ENCODE measurements at places on chromosomes 1 and 21. TPM values are rescaled to one million over a fixed set of nuclear protein-coding genes. Genes with fewer than 3 reads are reported as not detected.

CDC7 gene
- total RNA-seq, result 3.5 TPM

MFAP2 gene
- 9.9 TPM for total RNA-seq

LRRC8B gene
- total RNA-seq, result 40.0 TPM

ADAMTS4 gene
- total RNA-seq, result 1.1 TPM

TLR5 gene
- 3.5 TPM for total RNA-seq

TMEM39B gene
- 8.9 TPM for total RNA-seq

CCDC190 gene
- total RNA-seq, result not detected

IL19 gene
- not detected for total RNA-seq

RAB4A gene
- 74.1 TPM for total RNA-seq

CACNA1S gene
- under 0.01 TPM for total RNA-seq

OR6P1 gene
- not detected for total RNA-seq

- no peak for DNase-seq
- H3K27me3 ChIP-seq, result peaks cover 3% of the 10 kb centered on the region
- H3K4me3 ChIP-seq, result no peak overlapping the region
- H3K36me3 ChIP-seq, result no peaks in the 10 kb centered on the region
Observed at GRCh38 chr1:3482378-3482849, 27.9 kb downstream of the ARHGEF16 start.

DNA sequence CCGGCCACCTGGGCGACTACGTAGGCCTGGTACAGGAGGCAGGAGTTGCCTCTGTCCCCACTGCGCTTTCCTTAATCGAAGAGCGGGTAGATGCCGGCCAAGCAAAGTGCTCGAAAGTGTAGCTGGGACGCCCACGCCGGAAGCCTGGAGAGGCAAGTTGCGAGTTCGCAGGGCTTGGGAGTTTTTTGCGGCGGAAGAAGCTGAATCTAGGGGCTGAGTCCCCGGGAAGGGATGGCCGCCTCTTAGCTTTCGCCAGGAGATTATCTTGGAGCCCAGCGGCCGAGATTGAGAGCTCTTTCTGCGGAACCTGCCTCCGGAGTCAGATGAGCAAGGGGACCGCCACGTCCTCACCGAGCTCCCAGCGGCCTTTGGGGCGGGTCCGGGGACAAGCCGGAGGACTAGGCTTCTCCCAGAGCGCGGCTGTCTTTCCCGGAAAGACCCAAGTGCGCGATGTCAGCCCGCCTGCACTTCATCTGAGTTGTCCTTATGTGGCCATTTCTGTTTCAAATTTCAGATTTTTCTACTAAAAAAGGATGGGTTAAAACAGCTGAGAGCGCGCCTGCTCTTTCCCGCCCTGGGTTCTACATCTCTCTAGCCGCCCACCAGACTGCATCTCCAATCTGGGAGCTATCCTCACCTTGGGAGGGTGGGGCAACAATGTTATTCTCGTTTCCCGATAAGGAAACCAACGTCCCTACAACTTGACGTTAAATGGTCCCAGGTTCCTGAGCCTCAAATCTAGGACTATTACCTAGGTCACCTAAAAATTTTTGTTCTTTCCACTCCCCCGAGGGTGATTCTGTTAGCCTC lies 12.4 kb upstream of the TBX15 start:
- no peak overlapping the region for H3K4me3 ChIP-seq
- H3K4me1 ChIP-seq, result peaks cover 14% of the 10 kb centered on the region
- H3K27me3 ChIP-seq, result peaks cover 91% of the 10 kb centered on the region

DNA sequence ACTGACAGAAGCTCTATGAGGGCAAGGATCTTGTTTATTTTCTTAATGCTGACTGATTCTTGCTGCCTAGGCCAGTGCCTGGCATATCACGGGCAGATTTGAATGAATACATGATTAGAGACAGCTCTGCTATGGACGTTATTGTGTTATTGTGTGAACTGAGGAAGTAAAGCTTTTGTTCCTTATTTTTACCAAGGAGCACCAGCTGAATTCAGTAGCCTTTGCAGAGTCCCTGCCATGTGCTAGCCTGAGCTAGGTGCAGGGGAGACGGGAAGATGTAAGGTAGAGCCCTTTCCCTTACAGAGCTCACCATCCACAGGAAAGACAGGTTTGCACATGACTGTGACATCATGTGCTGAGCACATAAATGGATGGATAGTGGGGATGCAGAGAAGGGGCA lies 36.0 kb upstream of the SCMH1 start:
- no peak overlapping the region for H3K4me3 ChIP-seq
- H3K27ac ChIP-seq, result no peak overlapping the region
- no peak for DNase-seq
- peaks cover 12% of the 10 kb centered on the region for H3K4me1 ChIP-seq
- H3K27me3 ChIP-seq, result no peaks in the 10 kb centered on the region

DNA sequence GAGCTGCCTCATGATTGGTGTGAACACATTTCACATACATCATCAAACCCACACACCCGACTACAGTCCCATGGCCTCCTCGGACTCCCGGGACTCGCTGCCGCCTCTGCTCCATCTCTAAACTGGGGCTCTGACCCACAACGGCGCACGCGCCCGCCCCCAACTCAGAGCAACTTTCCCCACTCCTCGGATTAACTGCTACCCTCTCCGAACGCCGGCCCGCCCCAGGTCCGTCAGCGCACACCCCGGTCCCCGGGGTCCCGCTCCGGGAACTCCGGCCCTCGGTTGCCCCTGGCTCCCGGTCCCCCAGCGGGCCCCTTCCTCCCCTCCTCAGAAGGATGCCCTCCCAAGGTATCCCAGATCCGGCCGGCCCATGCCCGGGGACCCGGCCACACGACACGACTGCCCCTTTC lies 740 bp downstream of the DSTYK start:
- H3K4me3 ChIP-seq, result peak overlapping the region; percentile 72
- no peaks in the 10 kb centered on the region for H3K36me3 ChIP-seq
- no peak for DNase-seq
- H3K4me1 ChIP-seq, result peaks cover 12% of the 10 kb centered on the region
- no peaks in the 10 kb centered on the region for H3K27me3 ChIP-seq

- no peaks in the 10 kb centered on the region for H3K27me3 ChIP-seq
- H3K4me1 ChIP-seq, result peaks cover 10% of the 10 kb centered on the region
- no peak for DNase-seq
- no peak overlapping the region for H3K4me3 ChIP-seq
Observed at GRCh38 chr1:234238060-234238459, 135.2 kb upstream of the COA6 start.

GRCh38 chr1:117188816-117189437 lies 21.8 kb downstream of the VTCN1 start:
- H3K4me3 ChIP-seq, result no peak overlapping the region
- DNase-seq, result no peak
- H3K36me3 ChIP-seq, result no peaks in the 10 kb centered on the region
- no peaks in the 10 kb centered on the region for H3K4me1 ChIP-seq
- H3K27ac ChIP-seq, result no peak overlapping the region

DNA sequence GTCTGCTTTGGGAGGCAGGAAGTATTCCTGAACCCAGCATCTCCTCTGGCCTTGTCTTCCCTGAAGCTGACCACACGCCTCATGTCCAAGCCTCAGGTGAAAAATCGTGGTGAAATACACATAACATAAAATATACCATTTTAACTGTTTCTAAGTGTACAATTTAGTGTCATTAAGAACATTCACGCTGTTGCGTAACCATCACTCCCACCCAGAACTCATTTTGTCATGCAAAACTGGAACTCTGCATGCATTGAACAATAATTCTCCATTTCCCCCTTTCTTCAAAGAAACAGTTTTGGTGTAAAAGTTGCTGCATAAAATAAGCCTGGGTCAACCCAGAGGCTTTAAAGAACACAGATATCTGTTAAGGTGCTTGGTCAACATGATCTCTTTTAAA lies 93.5 kb downstream of the PLD5 start:
- H3K4me3 ChIP-seq, result no peak overlapping the region
- H3K4me1 ChIP-seq, result peaks cover 11% of the 10 kb centered on the region
- H3K27ac ChIP-seq, result no peak overlapping the region
- H3K36me3 ChIP-seq, result no peaks in the 10 kb centered on the region
- DNase-seq, result no peak
- no peaks in the 10 kb centered on the region for H3K27me3 ChIP-seq

DNA sequence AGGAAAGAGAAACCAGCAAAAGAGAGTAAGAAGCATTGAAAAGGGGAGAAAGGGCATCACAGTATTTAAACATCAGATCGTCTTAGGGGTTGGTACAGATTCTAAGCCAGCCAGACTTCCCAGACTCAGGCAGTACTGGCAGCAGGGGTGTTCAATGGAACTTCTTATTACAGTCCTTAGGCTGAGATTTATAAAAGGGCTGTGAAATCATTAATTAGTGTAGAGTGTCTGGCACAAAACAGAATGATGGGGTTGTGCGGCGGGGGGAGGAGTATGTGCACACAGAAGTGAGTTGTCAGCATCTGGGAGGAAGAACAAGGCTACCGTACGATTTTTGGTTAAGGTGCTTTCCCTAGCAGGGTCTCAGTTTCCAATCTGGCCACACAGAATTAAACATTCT lies 38.2 kb downstream of the ARHGEF11 start:
- H3K36me3 ChIP-seq, result no peaks in the 10 kb centered on the region
- no peak overlapping the region for H3K27ac ChIP-seq

DNA sequence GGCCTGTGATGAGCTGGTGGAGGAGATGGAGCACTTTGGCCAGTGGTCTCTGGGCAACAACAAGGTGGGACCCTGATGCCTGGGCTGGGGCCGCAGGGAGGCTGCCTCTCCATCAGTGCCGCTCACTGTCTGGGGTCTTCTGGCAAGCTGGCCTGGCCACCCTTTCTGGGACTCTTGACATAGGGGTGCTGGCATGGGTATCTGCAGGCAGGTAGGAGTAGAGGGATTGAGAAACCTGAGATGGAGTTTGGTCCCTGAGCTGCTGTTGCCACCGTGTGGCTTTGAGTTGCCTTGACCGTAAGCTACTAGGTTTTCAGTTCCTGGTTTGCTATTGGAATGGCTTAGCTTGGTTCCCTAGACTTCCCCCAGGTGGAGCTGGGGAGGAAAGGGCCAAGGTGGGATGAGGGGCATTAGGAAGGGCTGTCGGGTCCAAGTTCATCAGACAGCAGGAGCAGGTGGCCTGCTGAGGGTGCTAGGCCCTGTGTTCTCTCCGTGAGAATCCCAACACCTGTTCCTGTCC lies 13.2 kb upstream of the MFN2 start:
- H3K27me3 ChIP-seq, result no peaks in the 10 kb centered on the region
- H3K27ac ChIP-seq, result no peak overlapping the region
- no peaks in the 10 kb centered on the region for H3K4me1 ChIP-seq

- no peaks in the 10 kb centered on the region for H3K36me3 ChIP-seq
- H3K4me1 ChIP-seq, result peaks cover 23% of the 10 kb centered on the region
- no peaks in the 10 kb centered on the region for H3K27me3 ChIP-seq
- no peak overlapping the region for H3K27ac ChIP-seq
- H3K4me3 ChIP-seq, result no peak overlapping the region
- peak; percentile 49 for DNase-seq
Observed at GRCh38 chr1:43373066-43373940, 5.5 kb upstream of the ELOVL1 start.

DNA sequence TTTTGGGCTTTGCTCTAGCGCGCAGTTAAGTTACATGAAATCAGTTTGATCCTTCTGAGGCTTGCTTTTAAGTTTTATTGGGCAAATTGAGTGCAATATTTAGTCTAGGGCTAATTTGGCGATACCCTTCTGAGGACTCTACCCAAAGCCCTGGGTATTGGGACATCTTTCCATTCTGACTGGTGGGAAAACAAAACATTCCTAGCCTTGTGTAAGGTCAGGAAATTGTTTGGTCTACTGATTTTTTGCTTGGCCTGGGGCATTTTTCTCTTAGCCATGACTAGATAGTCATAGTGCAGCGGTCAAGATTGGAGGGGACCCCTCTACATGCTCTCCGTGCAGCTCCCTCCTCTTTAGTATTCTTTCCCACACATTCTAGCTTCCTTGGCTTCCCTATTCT lies 189.6 kb upstream of the PTGFR start:
- no peaks in the 10 kb centered on the region for H3K27me3 ChIP-seq
- H3K4me1 ChIP-seq, result no peaks in the 10 kb centered on the region
- H3K36me3 ChIP-seq, result no peaks in the 10 kb centered on the region
- H3K27ac ChIP-seq, result no peak overlapping the region
- DNase-seq, result no peak

DNA sequence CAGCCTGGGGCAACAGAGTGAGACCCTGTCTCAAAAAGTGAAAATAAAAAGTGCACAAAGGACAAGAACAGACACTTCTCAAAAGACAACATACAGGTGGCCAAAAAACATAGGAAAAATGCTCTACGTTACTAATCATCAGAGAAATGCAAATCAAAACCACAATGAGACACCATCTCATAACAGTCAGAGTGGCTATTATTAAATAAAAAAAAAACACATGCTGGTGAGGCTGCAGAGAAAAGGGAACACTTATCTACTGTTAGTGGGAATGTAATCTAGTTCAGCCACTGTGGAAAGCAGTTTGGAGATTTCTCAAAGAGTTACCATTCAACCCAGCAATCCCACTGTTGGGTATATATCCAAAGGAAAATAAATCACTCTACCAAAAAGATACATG lies 173.2 kb downstream of the SMYD3 start:
- H3K27ac ChIP-seq, result no peak overlapping the region
- no peaks in the 10 kb centered on the region for H3K36me3 ChIP-seq
- no peak for DNase-seq

- no peak for DNase-seq
- H3K27ac ChIP-seq, result no peak overlapping the region
- no peaks in the 10 kb centered on the region for H3K36me3 ChIP-seq
- H3K4me3 ChIP-seq, result no peak overlapping the region
Observed at GRCh38 chr1:68485431-68486022, 11.4 kb downstream of the DEPDC1 start.

- no peak overlapping the region for H3K27ac ChIP-seq
- H3K4me3 ChIP-seq, result no peak overlapping the region
- no peak for DNase-seq
- no peaks in the 10 kb centered on the region for H3K27me3 ChIP-seq
- H3K36me3 ChIP-seq, result no peaks in the 10 kb centered on the region
Observed at GRCh38 chr1:186739515-186739914, 59.3 kb upstream of the PTGS2 start.

- H3K4me1 ChIP-seq, result no peaks in the 10 kb centered on the region
- no peaks in the 10 kb centered on the region for H3K36me3 ChIP-seq
- H3K27ac ChIP-seq, result no peak overlapping the region
Observed at GRCh38 chr1:42952303-42953001, 6.2 kb downstream of the SLC2A1 start.
